ENCODE measurements at places on chromosomes 11 and 22. TPM values are rescaled to one million over a fixed set of nuclear protein-coding genes. Genes with fewer than 3 reads are reported as not detected.

- DNase-seq = no peak
Observed at GRCh38 chr11:82398300-82398815, 335.3 kb downstream of the FAM181B start.

DNA sequence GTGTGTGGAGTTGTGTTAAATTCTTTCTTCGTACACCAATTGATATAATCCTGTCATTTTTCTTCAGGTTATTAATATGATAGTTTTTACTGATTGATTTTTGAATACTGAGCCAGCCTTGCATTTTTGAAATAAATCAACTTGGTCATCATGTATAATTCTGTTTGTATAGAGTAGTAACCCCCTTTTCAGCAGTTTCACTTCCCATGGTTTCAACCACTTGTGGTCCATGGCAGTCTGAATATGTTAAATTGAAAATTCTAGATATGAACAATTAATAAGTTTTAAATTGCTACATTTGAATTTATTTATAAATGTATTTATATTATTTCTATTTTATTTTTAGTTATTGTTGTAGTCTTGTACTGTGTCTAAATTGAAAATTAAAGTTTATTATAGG lies 32.6 kb downstream of the MS4A6A start:
- no peak for DNase-seq

DNA sequence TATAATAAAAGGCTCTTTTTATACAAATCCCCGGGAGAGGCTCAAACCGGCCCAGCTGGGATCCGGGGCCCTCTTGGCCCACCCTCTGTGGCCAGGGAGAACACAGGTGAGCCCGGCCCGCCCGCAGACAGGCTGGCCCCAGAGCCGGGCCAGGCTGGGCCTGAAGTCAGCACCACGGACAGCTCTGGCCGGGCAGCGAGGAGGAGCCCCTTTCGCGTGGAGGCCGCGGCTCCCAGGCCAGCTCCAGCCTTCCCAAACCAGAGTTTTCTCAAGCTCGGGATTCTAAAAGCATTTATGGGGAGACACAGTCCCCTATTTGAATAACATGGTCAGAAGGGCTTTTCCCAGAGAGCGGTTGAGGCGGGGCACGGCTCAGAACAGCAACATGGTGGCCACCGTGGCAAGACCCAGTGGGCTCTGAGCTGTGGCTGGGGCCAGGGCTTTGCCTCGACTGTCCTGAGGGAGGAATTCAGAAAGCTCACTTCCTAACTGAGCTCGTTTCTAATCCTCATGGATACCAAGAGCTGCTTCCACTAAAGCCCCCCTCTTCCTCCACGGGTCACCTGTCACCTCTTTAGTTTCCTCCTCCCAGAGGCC lies 115.4 kb downstream of the BRD1 start:
- peak; percentile 19 for DNase-seq

DNA sequence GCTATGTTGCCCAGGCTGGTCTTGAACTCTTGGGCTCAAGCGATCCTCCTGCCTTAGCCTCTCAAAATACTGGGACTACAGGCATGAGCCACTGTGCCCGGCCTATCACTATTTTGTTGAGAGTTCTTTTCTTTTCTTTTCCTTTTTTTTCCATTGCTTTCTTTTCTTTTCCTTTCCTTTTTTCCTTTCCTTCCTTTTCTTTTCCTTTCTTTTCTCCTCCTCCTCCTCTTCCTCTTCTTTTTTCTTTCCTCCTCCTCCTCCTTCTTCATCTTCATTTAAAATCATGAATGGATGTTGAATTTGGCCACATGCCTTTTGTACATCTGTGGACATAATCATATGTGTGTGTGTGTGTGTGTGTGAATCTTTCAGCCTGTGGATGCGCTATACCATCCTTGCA lies 25.7 kb upstream of the PRAME start:
- no peak for DNase-seq

- no peak for DNase-seq
Observed at GRCh38 chr11:116540645-116541304, 232.0 kb downstream of the BUD13 start.

DNA sequence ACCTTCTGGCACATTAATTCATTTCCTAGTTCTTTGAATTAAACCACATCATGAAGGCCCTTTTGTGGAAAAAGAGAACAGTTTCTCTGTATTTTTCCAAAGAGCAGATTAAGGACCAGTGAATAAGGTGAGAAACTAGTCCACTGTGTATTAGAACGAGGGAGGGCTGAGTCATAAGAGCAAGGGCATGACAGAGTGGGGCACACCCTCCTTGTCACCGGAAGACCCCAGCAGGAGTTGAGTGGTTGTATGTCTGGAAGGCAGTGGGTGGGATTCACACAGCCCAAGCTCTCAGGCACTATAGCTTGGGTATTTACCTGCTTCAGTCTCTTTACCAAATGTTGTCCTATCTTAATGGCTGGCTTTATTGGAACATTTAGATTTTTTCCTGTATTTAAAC lies 86.8 kb downstream of the BMAL1 start:
- DNase-seq = no peak

DNA sequence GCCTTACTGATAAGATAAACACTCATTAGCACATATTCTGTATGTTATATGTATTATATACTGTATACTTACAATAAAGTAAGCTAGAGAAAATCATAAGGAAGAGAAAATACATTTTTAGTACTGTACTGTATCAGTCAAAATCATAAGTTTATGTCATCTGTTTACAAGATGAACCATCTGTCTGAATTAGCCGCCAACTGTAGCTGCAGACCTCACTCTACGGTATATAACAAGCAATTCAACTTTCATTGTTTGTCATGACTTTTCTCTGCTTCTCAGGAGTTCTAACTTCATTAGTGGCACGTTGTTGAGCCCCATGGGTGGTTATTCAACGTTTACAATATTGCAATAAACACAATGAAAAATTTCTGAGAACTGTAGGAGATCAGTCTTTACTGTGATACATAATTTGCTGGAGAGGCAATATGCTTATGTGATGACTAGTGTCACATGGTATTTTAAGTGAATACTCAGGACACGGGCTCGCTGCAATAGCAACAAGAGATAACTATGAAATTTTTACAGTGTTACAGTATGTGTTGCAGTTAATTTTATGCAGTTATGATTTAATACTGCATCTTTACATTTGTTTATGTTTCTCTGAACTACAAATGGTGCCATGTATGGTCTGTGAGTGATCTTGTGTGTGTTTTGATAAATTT lies 132.2 kb upstream of the CTSC start:
- no peak for DNase-seq

GRCh38 chr11:35376118-35376510 lies 43.2 kb downstream of the SLC1A2 start:
- no peak for DNase-seq

DNA sequence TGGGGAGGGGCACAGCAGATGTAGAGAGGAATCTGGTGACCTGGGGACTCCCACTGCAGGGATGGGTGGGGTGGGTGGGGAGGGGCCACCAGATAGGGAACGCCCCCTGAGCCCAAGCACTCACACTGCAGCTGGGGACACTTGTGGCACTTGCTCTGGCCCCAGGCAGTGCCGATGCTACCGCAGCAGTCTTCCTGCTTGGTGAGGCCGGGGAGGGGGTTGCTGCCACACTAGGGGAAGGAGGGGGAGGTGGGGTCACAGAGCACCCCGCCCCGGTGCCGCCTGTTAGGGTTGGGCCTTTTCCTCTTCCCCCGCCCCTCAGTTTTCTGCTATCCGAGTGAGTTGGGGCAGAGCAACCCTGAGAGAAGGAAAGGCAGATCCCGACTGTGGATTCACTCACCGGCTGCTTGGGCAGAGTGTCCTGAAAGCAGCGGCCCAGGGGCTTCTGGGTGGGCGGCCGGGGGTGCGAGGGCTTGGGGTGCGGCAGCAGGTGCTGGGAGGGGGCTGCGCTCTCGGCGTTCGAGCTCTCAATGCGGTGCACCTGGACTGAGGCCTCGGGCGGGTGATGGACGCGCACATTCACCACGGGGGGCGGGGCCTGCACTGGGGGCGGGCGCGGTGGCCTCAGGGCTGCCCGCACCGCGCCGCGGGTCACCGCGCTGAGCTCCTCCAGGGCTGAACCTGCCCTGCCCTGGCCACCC lies 4.7 kb downstream of the LTBP3 start:
- DNase-seq = no peak

- no peak for DNase-seq
Observed at GRCh38 chr11:60145677-60146076, 37.2 kb downstream of the MS4A6A start.

GRCh38 chr11:115872416-115872815 lies 368.2 kb upstream of the CADM1 start:
- no peak for DNase-seq

- DNase-seq = no peak
Observed at GRCh38 chr22:48523091-48523490, 1304.6 kb downstream of the BRD1 start.

DNA sequence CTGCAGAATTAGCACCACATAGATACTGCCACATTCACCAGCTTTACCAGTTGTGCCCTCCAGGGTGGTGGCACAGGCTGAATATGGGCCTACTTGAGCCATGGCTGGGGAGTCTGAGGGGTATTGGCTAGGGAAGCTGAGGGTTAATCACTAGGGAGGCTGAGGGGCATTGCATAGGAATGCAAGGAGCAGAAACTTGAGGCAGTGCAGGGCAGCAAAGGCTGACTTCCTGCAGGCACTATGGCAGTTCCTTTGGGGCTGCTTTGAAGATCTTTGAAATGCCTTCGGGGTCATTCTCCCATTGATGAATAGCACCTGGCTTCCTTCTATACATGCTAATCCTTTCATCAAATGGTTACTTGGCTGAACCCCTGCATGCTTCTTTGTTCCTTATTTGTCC lies 171.5 kb downstream of the RCN1 start:
- no peak for DNase-seq

DNA sequence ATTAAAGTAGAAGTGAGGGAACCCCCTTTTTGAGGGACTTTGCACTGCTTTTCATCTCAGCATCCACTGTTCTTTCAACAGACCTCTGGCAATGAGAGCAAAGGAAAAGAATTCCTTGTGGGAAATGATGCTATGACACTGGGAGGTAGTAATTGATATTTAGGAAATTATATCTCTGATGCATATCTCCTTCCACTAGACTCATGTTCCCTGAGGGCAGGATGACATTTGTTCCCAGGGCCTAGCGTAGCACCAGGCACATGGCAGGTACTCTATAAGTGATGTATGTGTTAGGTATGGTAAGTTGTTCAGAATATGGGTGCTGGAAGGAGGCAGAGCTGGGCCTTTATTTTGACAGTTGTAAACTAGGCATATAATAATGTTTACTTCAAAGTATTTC lies 142.9 kb downstream of the CCDC81 start:
- DNase-seq = no peak

GRCh38 chr22:23038902-23039301 lies 31.4 kb upstream of the GNAZ start:
- no peak for DNase-seq

GRCh38 chr22:24506802-24507438 lies 11.8 kb downstream of the UPB1 start:
- no peak for DNase-seq

DNA sequence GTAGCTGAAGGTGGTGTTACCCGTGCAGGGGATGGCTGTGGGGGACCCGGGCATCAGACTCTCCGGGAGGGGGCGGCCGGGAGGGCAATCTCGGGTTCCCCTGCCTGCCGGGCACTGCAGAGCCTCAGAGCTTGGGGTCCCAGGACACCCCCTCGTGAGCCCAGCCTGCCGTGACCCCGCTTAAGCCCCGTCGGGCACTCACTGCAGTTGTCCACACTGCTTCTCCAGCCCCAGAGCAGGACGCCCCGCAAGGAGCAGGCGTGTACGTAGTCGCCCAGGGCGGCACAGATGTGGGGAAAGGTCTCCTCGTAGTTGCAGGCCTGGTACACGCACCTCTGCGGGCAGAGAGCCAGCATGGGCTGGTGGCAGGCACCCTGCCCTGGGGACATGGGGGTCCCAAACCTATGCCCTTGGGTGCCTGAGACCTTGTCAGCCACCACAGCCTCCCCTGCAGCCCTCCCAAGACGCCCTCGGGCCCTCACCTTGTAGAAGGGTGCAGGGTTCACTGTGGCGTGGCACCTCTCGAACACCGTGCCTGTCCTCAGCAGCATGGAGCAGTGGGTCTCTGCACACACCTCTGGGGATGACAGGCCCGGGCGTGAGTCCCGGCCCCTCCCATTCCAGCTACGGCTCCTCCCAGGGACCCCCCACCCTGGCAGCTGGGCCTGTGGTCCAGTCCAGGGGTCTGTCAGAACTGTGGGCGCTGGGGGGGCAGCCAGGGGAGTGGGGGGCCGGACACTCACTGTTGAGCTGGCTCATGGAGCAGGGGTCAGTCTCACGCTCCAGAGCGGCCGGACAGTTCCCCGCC lies 8.8 kb downstream of the MUC6 start:
- DNase-seq = no peak

DNA sequence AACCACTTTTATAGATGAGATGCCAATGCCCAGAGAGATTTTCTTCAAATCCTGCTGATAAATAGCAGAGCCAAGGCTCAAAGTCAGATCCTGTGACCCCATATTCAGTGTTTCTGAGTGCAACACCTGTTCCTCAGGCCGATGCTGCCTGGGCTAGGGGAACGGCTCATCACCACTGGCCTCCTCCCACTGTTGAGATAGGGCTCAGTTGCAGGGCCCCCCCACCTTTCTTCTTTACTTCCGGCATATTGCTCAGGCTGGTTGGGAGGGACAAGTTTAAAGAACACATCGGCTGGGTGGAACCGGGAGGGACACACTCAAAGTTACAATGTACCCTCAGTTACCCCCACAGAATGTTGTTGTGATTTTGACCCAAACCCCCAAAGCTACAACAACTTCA lies 88.3 kb upstream of the CRTAM start:
- DNase-seq = no peak

GRCh38 chr11:20058749-20059458 lies 101.4 kb downstream of the DBX1 start:
- no peak for DNase-seq

DNA sequence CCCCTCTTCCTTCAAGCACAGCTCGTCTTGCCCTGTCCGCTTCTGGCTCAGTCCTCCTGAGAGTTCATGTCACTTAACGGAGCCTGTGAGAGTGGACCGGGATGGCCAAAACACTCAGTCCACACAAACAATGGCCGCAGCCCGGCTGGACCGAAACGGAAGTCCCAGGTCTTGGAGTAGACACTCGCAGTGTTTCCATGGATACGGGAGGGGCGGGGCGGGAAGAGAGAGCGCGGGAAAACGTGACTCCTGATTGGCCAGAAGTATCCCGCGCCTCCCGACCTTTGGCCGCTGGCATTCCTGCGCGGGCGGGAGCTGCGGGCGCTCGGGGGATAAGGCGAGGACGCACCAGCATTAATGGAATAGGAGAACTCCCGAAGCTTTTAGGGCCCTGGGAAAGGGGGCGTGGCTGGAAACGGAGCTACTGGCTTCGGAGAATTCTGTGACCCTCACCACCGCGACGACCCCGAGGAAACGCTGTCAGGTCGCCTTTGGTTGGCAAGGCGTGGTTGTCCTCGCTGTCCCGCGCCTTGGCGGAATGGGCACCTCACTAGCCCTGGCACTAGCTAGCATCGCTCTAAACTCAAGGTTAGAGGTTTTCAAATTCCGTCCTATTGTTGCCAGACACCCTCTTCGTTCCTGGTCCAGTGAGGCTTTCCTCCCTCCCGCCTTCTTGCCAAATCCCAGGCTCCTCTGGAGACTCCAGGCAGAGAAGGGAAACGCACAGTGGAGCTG lies at the start of the genes NLRP14 and ZNF214:
NLRP14 (plus strand) TSS at position 297 of the 735 bp plus-strand sequence. CDS start 18,108 bp downstream, outside the sequence.
ZNF214 (minus strand) TSS at position 164 of the 735 bp plus-strand sequence. CDS start 17,511 bp downstream, outside the sequence.
- peak; percentile 94 for DNase-seq

Gene INPP5J
- total RNA-seq = 0.57 TPM

Gene CD3E
- not detected for total RNA-seq

Gene CRACR2B
- 26.5 TPM for total RNA-seq

Gene SPDYC
- not detected for total RNA-seq

Gene SMCO4
- 2.2 TPM for total RNA-seq

Gene HTR3B
- not detected for total RNA-seq

Gene SH3BP1
- not detected for total RNA-seq

All from myocyte (in vitro differentiated cells).